Stimulated activated CD4-positive, alpha-beta T cell treated with anti-CD3 and anti-CD28 coated beads, Interleukin-15, amount 100 ng/mL, for 1 hour (primary cell): ENCODE measurements at places on chromosomes 11 and 22.

DNA sequence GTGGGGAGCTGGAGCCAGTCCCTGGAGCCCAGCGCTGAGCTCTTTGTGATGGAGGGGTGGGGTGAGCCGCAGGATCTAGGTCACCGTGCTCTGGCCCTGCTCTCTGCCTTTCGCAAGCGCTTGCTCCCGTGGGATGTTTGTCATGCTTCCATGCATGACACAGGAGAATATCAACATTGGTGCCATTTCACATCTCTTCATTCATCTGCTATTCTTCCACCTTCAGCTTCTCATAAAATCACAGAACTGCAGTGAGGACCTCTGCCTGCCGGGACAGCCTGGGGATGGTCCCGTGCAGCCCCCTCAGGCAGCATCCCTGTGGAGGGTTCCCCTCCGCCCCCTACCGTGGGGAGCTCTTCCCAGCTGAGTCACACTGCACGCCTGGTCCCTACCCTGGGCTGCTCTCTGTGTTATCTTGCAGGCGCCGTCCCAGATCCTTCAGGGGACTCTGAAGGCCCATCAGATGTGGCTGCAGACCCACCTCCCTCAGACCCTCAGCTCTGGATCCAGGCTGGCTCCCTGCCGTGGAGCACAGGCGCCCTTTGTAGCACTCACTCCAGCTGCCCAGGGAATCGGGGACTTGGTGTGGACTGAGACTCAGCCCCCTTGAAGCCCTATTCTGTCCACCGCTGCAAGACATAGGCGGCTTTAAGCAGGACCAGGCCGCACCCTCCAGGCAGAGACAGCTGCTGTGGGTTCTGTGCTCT is 5.1 kb upstream of the SEPTIN5 start:
- no peak for DNase-seq

GRCh38 chr11:32280339-32280738 is 155.0 kb downstream of the WT1 start:
- no peak for DNase-seq

- no peak for DNase-seq
Measured at GRCh38 chr22:30511109-30511508, 5.6 kb upstream of the SEC14L4 start.

DNA sequence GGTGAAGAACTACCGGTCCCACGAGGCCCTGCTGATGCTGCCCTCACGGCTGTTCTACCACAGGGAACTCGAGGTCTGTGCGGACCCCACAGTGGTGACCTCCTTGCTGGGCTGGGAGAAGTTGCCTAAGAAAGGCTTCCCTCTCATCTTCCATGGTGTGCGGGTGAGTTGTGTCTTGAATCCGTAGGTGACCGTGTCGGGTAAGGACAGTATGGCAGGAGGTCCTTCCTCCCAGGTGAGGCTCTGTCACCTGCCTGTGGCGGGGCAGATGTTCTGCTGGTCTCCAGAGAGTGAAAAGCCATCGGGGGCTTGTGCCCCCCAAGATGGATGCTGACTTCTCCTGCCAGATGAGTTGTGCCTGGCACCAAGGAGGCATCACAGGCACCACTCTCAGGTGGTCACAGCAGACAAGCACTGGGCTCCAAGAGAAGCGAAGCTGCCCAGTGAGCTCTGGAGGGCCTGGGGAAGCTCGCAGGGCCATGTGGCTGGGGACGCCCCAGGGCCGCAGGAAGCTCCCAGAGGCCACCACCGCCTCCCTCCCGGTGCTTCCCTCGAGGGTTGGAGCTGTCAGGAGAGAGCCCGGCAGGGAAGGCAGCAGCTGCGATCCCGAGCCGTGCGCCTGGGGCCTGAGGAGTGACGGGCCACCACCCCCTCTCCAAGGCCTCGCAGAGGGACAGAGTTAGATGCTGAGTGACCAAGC is 17.3 kb upstream of the PANX2 start:
- DNase-seq = no peak

GRCh38 chr22:49086181-49086580 is 741.5 kb downstream of the BRD1 start:
- DNase-seq = no peak
